ENCODE measurements at places on chromosomes 4 and X. TPM values are rescaled to one million over a fixed set of nuclear protein-coding genes. Genes with fewer than 3 reads are reported as not detected.

DNA sequence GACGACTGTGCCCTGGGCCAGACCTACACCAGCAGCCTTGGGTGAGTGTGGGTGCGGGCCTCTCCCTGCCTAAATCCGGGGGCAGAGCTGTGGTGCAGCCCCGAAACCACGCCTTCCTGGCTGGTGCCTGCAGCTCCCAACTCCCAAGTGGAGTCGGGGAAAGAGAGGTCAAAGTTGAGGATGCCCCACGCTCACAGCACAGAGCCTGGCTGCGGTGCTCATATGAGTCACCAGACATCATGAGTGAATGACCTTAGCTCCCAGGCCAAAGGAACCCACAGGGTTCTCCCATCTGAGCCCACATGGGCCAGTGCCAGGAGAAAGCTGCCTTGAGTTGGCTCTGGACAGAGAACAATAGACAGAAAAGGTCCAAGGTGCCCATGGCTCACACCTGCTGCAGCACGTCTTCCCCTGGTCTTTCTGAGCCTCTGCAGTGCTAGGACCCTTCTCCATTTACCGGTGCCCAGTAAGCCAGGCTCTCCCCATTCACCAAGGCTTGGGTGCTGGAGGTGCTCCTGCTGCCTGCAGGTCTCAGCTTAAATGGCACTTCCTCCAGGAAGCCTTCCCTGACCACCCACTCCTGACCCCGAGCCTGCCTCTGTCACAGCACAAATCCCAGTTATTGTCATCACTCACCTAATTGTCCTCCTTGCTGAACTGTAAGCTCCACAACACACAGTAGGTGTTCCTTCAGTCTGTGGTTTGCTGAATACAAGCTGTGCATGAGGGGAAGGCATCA, 224.2 kb downstream of the AFAP1 start:
- H3K27ac ChIP-seq, result no peak overlapping the region
- H3K4me1 ChIP-seq, result peaks cover 4% of the 10 kb centered on the region
- H3K36me3 ChIP-seq, result no peaks in the 10 kb centered on the region
- no peak overlapping the region for H3K4me3 ChIP-seq
- DNase-seq, result no peak

GRCh38 chr4:152229782-152230289, 306.1 kb downstream of the FBXW7 start:
- no peaks in the 10 kb centered on the region for H3K27me3 ChIP-seq
- no peaks in the 10 kb centered on the region for H3K36me3 ChIP-seq
- H3K4me1 ChIP-seq, result no peaks in the 10 kb centered on the region

DNA sequence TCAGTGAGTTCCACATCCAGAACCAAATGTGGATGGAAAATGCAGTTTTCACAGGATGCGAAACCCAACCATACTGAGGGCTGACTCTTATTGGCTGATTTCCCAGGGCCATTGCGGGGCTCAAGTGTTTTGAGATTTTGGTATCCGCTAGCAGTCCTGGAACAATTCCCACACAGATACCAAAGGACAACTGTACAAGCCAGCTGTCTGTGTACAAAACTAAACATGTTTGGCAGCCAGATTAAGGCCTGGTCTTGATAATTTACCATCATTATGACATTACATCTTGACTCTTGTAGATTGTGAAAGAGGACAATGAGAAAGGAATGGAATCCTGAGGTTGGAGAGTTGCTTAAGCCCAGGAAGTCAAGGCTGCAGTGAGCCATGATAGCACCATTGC, 121.9 kb downstream of the DKK2 start:
- DNase-seq, result no peak
- H3K4me3 ChIP-seq, result no peak overlapping the region
- H3K27me3 ChIP-seq, result no peaks in the 10 kb centered on the region

DNA sequence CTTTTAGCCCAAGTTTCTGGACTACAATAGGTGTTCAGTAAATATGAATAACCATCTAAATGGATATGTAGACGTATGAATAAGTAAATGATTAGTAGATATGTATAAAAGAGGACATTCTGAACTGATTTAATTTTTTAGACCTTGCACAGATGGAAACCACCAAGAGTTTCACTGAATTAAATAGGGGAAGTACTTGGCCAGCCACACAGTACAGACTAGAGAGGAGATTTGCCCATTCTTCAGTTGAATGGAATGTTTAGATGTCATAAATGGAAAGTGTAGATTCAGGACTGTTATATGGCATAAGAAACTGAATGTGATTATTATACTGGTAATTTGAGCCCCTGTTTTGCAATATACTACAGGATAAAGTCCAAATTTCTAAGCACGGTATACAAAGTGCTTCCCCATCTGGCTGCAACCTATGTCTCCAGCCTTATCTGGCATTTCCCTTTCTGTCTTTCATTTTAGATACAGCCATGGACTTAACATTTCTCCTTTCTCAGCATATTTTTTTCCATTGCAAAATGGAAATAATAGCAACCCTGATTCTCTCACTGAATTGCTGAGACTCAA, 137.8 kb upstream of the HS3ST1 start:
- H3K4me1 ChIP-seq, result no peaks in the 10 kb centered on the region
- no peaks in the 10 kb centered on the region for H3K36me3 ChIP-seq
- H3K27ac ChIP-seq, result no peak overlapping the region

GRCh38 chr4:181308476-181309312, 934.5 kb upstream of the TENM3 start:
- no peaks in the 10 kb centered on the region for H3K4me1 ChIP-seq
- H3K36me3 ChIP-seq, result no peaks in the 10 kb centered on the region
- H3K27ac ChIP-seq, result no peak overlapping the region
- H3K4me3 ChIP-seq, result no peak overlapping the region
- H3K27me3 ChIP-seq, result no peaks in the 10 kb centered on the region
- DNase-seq, result no peak

SLC25A43 gene
- not detected for total RNA-seq

AFF2 gene
- 0.06 TPM for total RNA-seq
